ENCODE measurements at places on chromosomes 4 and X. TPM values are rescaled to one million over a fixed set of nuclear protein-coding genes. Genes with fewer than 3 reads are reported as not detected.

GRCh38 chr4:169921732-169922131 is 104.5 kb downstream of the MFAP3L start:
- H3K36me3 ChIP-seq, result no peaks in the 10 kb centered on the region
- H3K4me3 ChIP-seq, result no peak overlapping the region
- H3K4me1 ChIP-seq, result no peaks in the 10 kb centered on the region

GRCh38 chrX:15751155-15751819 is 13.2 kb downstream of the CA5B start:
- no peaks in the 10 kb centered on the region for H3K36me3 ChIP-seq
- H3K4me1 ChIP-seq, result peaks cover 51% of the 10 kb centered on the region
- DNase-seq, result peak; percentile 86
- H3K27ac ChIP-seq, result peak overlapping the region; percentile 93
- peak overlapping the region; percentile 68 for H3K4me3 ChIP-seq

- DNase-seq, result no peak
- no peak overlapping the region for H3K4me3 ChIP-seq
- no peaks in the 10 kb centered on the region for H3K36me3 ChIP-seq
- H3K27ac ChIP-seq, result no peak overlapping the region
- H3K27me3 ChIP-seq, result no peaks in the 10 kb centered on the region
Observed at GRCh38 chr4:110512901-110513300, 36.9 kb downstream of the ENPEP start.

The VEGFC gene
- not detected for total RNA-seq

DNA sequence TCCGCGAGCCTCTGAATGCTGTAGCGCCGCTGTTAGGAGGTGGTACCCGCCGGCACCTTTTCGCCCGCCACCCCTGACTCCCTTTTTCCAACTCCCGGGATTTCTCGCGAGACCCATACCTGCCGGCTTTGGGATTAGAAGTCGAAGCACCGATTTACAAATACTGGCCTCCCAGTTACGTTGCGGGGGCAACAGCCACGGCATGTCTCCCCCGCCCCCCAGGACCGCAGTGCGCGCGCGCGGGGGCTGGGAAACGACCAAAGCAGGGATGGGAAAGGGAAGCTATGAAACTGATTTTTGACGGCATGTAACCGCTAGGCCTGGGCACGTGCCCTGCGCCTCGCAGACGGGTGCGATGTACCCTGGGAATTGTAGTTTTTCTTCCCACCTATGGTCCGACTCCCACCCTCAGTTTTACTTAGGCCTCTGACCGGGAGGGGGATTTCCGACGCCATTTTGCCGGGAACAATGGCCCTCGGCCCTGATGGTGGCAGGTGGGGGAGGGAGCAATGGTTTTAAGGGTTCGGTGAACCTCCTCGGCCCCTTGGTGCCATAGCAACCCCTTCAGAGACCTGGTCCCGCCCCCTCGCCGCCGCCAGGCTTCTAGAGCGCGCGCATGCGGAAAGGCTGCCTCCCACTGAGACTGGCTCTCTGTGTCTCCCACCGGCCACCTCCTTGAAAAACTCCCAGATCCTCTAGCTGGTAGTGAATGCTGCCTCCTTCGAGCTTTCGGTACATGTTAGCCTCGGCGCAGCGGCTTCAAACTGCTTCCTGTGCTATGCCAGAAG is 772 bp upstream of the WNK3 start:
- H3K4me3 ChIP-seq, result peak overlapping the region; percentile 13
- peak; percentile 1 for DNase-seq
- no peaks in the 10 kb centered on the region for H3K36me3 ChIP-seq
- peaks cover 8% of the 10 kb centered on the region for H3K4me1 ChIP-seq
- H3K27me3 ChIP-seq, result peaks cover 8% of the 10 kb centered on the region

DNA sequence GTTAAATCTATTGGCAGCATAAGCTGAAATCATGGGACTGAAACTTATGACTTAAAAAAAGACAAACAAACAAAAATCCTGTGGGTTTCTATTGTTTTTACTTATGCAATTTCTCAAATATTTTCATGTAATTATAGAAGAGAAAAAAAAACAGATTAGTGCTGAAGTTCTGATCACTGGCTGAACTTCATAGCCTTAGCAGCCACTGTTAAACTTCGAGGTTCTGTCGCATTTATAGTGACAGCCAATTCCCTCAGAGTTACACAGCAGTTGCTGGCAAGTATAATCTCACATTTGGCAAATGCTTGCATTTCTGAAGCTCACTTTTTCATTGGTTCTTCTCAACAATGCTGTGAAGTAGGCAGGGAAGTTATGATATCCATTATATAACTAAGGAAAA is 748.9 kb upstream of the MAGEB2 start:
- no peak overlapping the region for H3K4me3 ChIP-seq
- no peaks in the 10 kb centered on the region for H3K27me3 ChIP-seq
- no peak for DNase-seq
- no peaks in the 10 kb centered on the region for H3K36me3 ChIP-seq

- H3K4me1 ChIP-seq, result no peaks in the 10 kb centered on the region
- no peak overlapping the region for H3K27ac ChIP-seq
- no peaks in the 10 kb centered on the region for H3K36me3 ChIP-seq
Observed at GRCh38 chr4:69858690-69859089, 1.3 kb downstream of the SULT1E1 start.

All from CD4-positive, CD25-positive, alpha-beta regulatory T cell (primary cell).